ENCODE measurements at places on chromosomes 13 and 19.

- no peak for DNase-seq
These were observed 36.7 kb upstream of the RANBP3 start for GRCh38 chr19:6014551-6015135.

DNA sequence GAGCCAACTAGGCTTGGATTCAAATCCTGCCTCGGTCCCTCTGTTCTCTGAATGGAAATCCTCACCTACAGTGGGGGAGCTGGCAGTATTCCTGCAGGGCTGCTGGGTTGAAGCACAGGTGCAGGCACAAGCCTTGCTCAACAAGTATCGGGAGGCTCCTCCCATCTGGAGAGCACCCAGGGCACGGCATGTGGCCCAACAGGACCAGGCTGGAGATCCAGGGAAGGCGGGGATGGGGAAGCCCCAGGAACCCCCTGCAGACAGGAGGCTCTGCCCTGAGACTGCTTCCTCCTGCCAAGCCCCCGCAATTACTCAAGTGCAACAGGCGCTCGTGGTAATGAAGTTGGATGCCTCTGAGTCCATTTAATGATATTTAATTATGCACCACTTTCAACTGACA is 128.0 kb upstream of the VSTM2B start:
- DNase-seq, result no peak

- no peak for DNase-seq
These were observed 13.3 kb downstream of the ZNF71 start for GRCh38 chr19:56608274-56608964.

- DNase-seq, result no peak
These were observed 10.1 kb upstream of the SOX1 start for GRCh38 chr13:112056739-112057438.

DNA sequence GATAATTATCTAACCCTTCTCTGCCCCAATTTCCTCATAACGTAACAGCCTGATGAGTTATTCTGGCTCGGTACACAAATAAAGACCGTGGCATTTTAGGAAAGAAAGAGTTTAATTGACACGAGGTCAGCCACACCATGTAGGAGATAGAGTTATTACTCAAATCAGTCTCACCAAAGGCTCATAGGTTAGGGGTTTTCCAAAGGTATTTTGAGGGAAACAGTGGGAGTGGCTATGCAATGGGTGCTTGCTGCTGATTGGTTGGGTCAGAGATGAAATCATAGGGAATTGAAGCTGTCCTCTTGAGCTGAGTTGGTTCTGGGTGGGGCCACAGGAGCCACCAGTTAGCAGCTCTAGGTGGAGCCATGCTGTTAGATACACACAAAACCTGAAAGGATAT is 137.5 kb downstream of the FREM2 start:
- DNase-seq, result no peak
